ENCODE measurements at places on chromosomes 12 and 14.

DNA sequence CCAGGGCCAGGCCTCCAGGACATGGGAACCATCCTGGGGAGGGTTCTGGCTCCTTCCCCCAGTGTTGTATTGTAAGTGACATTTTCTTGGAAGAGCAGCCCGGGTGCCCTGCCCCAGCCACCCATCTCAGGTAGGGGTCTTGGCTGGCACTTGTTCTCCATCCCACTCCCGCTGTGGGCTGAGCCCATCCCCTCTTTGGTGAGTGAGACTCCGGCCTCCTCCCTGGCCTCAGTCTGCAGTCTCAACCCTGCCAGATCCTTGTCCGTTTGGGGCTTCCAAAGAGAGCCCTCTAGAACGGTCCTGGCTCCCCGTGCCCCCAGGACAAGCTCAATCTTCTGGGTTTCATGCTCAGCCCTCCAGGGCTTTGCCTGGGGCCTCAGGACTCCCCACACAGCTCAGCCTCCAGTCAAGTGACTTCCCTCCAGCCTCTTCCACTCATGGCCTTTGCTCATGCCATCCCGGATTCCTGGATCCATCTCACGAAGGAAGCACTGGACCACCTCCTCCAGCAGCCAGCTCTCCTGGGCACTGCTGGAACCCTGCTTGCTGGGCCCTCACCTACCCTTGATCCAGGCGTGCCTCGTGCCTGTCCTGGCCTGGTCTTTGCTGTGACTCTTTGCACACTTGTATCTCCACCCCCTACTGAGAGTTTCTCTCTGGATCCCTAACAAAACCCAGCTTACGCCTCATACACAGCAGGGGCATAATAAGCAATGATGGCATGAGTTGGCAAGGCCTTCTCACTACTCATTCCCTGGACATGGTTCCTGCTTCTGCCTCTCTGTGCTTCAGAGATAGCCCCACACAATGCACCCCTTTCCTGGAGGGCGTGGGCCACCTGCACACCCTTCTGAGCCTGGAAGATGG, 297.4 kb upstream of the RTL1 start:
- no peak for DNase-seq

- peak; percentile 72 for DNase-seq
Measured at GRCh38 chr12:121748571-121749265, 36.2 kb downstream of the TMEM120B start.

- DNase-seq, result no peak
Measured at GRCh38 chr12:6539314-6539682, 5.0 kb downstream of the GAPDH start.

DNA sequence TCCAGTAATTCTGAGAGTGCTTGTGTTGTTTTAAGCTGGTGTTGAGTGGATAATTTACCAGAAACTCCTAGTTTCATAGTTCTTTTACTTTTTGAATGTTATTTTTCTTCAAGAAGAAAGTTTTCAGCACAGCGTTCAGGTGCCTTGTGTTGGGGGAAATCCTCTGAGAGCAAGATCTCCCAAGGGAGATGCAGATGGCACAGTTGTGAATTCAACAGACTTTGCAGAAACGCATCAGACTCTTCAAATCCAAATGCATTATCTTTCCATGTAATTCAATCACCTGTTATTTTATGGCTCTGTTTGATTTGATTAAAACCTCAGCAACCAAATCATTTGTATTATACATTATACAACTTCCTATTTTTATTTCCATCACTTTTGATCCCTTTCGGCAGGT, 439.9 kb downstream of the EGLN3 start:
- no peak for DNase-seq

- no peak for DNase-seq
Measured at GRCh38 chr14:30551460-30551859, 7.5 kb upstream of the G2E3 start.

DNA sequence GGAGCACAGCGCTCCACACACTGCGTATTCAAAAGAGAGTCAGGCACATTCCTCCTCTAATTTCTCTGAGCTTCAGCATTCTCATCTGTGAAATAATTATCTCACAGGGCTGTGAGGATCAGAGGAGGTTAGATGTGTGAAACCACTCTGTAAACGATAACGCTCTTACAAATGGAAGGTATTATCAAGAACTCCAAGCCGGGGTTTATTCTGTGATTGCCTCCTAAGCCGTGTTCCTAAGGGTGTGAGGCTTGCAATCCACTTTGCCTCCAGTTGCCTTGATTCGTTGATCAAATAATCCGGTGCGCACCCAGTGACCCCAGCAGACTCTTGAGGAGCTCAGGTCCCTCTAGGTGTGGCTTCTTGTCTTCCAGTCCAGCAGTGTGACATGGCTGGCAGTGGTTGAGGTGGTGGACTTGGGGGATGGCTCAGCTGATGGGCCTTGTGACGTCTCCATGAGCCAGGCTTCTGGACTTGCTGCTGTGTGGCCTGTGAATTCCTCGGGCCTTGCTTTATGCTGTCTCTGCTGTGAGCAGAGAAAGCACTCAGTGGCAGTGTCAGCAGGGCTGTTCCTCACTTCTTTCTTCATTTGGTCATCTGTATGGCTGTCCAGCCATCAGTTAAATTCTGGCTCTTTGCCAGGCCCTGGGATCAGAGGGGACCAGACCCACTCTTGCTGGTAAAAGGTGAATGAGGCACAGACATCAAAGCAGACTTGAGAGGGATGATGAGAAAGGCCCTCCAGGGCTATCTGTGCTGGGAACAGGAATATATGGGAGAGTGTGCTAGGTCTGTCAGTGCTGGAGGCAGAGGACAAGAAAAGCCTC, 71.0 kb downstream of the SLC25A47 start:
- no peak for DNase-seq

GRCh38 chr12:48925304-48926011, at the start of gene FKBP11:
FKBP11 (minus strand) TSS chr12:48925492; CDS start chr12:48925428, 64 bp downstream.
- DNase-seq, result no peak

- DNase-seq, result no peak
Measured at GRCh38 chr12:15589328-15590032, 199.7 kb downstream of the EPS8 start.

DNA sequence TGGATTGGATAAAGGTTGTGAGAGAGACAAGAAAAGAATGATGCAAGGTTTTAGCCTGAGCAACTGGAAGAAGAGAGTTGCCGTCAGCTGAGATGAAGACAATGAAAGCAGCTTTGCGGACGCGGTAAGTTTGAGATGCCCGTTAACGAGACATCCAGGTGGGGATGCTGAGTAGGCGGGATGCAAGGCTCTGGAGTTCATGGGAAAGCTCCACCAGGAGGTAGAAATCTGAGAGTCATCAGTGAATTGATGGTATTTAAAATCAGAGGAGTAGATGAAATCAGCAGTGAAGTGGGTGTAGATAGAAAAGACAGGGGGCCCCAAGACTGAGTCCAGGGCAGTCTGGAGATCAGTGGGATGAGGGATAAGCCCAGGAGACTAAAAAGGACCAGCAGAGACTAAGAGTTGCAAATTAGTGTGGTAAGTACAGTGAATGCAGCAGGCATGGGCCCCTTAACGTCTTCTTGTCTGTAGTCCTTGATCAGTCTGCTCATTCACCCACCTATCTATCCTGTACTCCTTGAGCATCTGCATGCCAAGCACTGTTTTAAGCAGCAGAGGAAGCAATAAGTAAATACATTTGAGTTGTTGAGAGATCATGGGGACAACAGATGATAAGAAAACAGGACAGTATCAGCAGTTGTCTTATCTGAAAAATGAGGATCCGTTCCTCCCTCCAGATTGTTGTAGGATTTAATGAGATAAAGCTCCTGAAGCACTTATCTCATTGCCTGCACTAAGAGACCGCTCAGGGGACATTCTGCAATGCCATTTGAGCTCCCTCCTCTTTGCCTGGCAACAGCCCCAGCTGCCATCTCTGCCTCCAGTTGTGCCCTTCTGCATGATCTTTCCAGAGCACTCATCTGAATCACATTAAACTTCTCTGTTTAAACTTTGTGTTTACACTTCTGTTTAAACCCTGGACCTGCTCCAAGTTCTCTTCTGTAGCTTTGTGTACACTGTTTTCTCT, 91.5 kb downstream of the APAF1 start:
- no peak for DNase-seq

- no peak for DNase-seq
Measured at GRCh38 chr14:20998674-20999366, at the start of gene SLC39A2. SLC39A2 (plus strand) TSS chr14:20999293; CDS start chr14:20999447, 154 bp downstream.

- no peak for DNase-seq
Measured at GRCh38 chr14:89625244-89625713, 208.2 kb upstream of the FOXN3 start.

DNA sequence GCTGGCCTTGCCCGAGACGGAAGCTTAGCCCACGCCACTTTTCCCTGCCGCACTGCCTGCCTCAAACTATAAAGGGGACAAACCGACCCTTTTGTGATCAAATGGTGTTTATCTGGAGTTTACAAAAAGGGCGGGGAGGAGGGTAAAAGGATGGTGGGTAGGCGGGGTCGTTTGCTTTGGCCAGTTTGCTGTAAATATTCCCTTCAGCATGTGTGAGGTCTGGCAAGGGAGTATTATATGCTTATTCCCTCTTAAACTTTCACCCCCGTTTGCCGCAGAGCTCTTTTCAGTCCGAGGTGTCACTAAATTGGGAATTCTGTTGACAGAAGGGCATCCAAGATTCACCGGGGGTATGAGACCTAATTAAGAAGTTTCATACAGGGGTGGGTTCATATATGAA, 3.8 kb upstream of the TBX3 start:
- no peak for DNase-seq

DNA sequence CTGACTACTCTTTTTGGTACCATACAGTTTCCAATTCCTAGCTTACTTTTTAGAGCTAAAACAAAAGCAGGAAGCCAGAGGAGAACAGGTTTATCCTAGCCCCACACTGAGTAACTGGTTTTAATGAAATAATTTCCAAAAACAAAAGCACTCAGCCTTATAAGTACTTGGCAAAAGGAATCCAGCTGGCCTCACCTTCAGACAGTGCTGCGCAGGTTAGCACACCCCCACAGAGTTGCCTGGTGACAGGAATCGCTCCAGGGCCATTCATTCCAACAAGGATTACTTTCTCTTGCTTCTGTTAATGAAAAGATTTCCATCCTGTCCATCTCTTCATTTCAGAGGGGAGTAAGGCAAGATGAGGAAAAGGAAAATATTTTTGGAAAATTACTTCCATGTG, 84.6 kb downstream of the SCFD1 start:
- no peak for DNase-seq

DNA sequence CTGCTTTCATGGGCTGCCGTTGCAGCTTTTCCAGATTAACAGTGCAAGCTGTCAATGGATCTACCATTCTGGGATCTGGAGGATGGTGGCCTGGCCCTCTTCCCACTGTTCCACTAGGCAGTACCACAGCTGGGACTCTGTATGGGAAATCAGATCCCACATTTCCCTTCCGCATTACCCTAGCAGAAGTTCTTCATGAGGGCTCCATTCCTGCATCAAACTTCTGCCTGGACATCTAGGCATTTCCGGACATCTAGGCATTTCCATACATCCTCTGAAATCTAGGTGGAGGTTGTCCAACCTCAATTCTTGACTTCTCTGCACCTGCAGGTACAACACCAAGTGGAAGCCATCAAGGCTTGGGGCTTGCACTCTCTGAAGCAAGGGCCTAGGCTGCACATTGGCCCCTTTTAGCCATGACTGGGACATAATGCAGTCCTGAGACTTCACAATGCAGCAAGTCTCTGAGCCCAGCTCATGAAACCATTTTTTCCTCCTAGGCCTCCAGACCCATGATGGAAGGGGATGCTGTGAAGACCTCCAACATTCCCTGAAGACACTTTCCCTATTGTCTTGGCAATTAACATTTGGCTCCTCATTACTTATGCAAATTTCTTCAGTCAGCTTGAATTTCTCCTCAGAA, 863.3 kb downstream of the C12orf50 start:
- DNase-seq, result no peak

DNA sequence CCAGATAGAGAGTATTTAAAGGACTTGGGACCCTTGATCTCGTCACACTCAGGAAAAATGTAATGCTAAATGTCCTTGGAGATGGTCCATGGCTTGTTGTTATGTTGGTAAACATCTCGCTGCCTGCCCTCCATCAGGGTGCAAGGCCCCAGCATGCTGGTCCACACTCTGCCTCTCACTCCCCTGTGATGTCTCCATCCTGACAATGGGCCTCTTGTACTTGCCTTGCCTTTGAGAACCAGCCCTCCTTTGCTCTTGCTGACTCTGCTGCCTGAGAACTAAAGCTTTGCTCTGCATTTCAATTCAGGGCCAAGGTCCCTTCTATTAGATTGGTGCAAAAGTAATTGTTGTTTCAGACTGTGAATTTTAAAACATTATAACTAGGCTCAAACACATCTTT, 131.0 kb upstream of the LMNTD1 start:
- no peak for DNase-seq

DNA sequence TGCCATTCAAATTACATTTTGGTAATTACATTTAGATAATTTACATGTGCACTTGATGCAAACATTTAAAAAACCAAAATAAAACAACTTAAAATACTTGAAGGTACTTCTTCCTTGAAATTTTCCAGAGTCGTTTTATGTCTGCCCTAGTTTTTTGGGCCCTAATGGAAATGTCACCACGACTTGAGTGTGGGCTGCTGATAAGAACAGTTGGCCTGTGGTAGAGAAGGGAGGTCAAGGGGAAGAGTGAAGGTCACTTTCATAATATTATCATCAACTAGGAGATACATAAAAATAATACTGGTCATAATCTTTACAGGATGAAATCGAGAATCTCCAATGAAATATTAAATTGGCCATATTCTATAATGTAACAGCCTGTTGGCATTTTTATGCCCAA, 23.1 kb downstream of the ZDHHC17 start:
- no peak for DNase-seq

DNA sequence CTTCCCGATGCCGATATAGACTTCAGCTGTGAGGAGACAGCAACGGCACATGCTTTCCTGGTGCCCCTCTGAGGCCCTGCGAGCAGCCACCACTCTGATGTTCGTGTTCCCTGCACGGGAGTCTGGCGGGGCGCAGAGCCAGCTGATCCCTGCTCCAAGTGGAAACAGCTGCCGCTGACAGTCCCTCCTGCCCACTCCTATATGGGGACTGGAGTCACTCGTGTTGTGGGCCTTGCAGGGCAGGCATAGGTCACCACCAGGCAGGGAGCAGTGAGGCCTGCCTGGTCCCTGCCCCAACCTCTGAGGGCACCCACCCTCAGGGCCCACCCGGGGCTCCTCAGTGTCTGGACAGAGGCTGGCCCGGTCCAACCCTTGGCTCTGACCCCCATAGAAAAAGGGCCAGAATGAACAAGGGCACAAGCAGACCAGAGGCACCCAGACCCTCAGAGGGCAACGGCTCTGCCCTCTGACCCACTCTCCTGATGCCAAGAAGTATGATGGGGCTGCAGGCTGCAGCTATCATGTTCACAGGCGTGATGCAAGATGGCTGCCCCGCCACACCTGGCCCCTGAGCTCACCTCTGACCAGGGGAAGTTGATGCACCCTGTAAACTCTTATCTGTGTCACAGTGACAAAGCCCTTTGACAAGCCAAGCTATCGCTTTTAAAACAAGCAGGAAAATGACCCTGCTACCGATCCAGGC, 181.6 kb downstream of the CALM1 start:
- DNase-seq, result no peak

DNA sequence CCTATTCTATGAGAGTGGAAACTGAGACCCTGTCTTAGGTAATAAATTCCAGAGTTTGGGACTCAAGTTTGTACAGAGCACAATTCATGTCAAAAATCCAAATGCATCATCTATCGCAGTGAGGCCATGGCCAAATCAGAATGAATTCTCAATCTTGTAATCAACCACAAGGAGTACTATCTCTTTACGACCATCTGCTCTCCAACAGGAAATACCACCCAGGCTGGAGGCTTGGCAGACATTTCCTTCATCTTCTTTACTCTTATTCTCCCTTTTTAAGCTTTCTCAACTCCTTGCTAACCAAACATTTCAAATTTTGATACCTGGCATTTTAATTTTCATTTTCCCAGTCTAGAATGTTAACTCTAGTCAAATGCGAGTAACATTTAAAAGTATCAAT, 32.7 kb upstream of the RNU6-7 start:
- no peak for DNase-seq

GRCh38 chr12:60419986-60420385, 824.2 kb downstream of the SLC16A7 start:
- no peak for DNase-seq

Measured in Panc1 (cell line).